Hippocampal formation (tissue), 2 donors: ENCODE measurements at places on chromosomes 7 and 10.

DNA sequence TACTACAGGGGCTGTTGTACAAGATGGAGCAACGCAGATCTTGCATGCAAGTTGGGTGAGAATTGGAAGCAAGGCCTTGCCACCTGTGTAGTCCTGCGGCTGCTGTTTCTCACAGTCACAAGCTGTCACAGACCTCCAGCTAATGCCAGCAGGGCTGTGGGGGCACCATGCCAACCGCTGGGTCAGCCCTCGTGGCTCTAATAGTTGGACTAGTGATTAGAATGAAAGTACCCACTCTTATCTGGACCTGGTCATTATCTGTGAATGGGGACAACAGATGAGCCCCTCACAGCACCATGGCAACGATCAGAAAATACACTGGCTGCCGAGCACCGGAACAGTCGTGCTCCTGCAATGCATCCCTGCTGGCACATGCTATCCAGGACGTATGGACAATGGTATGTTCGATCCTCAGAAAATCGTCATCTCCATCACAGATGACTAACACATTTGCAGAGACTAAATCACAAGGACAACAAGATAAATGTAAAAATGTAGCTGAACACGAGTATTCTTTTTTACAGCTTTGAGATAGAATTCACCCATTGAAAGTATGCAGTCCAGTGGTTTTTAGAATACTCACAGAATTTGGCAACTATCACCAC is 80.4 kb upstream of the CALN1 start:
- no peak for DNase-seq

DNA sequence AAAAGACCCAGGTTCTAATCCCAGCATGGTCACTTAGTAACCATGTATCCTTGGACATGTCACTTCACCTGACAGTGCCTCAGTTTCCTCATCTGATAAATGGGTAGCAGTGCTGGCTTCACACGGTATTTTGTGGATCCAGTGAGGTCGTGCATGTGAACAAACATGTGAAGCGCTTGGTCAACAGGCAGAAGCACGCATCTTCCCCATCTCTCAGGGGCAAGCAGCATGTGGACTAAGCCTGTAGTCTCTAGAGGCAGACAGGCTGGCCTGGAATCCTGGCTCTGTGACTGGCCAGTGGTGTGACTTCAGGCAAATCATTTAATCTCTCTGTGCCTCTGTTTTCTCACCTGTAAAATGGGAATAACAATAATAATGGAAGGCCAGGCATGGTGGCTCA is 115.8 kb downstream of the C10orf105 start:
- DNase-seq, result no peak

- no peak for DNase-seq
These were observed 223.9 kb downstream of the GPR158 start for GRCh38 chr10:25398680-25399079.

DNA sequence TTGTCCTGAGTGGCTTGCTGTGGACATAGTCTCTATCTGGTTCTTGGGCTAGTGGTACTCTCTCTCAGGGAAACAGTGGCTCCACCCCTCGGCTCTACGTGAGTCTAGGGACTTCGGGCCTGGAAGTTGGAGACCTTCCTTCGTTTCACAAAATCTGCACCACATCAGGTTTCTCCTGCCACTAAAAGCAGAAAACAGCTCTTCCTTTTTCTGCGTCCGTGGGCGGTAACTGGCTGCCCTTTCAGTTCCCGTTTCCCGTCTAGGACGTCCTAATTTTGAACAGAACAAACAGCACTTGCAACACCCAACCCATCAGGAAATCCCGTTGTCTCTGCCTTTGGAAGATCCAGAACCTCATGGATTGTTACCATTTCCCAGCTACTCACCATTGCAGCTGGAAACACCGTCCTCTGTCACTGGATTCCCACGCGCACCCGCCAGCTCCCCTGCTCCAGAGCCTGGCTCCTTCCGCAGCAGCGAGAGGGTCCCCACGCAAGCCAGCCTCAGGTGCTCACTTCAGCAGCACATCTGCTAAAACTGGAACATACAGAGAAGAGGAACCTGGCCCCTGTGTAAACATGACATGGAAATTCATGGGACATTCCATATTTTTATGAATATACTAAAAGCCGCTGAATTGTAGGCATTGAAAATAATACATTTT is 311.4 kb upstream of the AKR1E2 start:
- no peak for DNase-seq

DNA sequence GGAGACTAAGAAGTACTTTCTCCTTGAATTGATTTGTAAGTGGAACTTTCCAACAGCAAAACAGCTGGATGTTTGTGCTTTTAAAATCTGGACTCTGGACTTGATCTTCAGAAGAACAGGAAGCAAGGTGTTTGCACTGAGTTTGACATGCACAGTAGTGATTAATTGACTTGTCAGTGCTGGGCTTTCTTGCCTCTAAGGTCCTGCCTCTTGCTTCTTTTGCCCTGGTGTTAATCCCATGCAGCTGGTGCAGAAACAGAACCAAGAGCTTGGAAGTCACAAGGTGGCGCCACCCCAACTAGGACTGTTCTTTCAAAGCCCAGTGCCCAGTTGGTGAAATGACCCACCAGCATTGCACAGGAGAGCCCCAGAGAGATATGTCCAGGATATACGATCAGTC is 66.8 kb upstream of the SEPHS1 start:
- DNase-seq, result no peak

- no peak for DNase-seq
These were observed 108.3 kb downstream of the AHR start for GRCh38 chr7:17406738-17407137.

DNA sequence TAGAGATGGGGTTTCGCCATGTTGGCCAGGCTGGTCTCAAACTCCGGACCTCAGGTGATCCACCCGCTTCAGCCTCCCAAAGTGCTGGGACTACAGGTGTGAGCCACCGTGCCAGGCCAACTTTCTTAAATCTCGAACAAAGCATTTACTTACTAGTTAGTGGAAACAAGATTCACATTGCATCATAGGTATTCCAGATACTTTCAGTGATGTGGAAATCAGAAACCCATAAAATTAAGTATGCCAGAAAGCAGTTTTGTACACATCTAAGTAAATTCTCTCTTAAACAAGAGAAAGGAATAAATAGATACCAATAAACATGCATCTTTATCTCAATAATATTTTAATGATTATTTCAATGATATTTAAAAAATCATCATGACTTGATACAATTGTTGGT is 75.5 kb downstream of the DGKI start:
- DNase-seq, result no peak

DNA sequence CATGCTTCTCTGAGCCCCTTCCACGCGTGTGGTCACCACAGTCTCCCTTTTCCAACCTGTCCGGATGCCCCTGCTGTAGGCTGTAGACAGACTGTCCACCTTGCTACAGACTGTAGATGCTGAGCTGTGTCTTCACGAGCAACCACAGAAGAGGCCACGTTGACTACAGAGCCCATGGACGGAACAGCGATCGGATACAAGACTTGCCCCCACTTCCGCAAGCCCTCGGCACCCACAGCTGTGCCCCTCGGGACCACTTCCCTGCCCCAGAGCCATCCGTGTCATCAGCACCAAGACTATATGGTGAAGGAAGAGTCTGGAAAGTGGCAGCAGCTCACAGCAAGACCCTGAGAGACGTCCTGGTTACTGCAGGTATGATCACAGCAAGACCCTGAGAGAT is 491.4 kb downstream of the DNAJB6 start:
- no peak for DNase-seq

GRCh38 chr10:89203237-89203636 is 3.9 kb downstream of the CH25H start:
- DNase-seq, result no peak

GRCh38 chr10:50216894-50217293 is 34.4 kb downstream of the ASAH2 start:
- peak; percentile 4 for DNase-seq

GRCh38 chr10:61897671-61898434 is 3.6 kb upstream of the ARID5B start:
- peak; percentile 49 for DNase-seq

DNA sequence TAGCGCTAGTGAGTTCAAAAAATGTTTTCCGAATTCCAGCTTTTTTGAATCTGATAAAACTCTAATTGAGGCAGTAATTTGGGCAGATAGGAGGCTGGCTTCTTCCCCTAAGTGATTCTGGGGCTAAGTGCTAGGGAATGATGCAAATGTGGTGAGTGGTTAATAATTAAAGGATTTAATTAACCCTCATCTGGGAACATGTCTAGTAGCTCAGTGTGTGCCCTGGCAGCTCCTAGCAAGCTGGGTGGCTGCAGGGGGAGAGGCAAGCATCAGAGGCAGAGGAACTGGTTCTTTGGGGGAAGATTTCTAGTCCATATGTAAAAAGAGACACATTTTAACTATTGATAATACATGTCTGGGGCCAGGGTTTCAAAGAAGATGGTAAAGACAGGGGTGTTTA is 354.5 kb downstream of the WDR11 start:
- DNase-seq, result no peak

GRCh38 chr10:103784723-103785418 is 70.5 kb downstream of the SH3PXD2A start:
- no peak for DNase-seq

DNA sequence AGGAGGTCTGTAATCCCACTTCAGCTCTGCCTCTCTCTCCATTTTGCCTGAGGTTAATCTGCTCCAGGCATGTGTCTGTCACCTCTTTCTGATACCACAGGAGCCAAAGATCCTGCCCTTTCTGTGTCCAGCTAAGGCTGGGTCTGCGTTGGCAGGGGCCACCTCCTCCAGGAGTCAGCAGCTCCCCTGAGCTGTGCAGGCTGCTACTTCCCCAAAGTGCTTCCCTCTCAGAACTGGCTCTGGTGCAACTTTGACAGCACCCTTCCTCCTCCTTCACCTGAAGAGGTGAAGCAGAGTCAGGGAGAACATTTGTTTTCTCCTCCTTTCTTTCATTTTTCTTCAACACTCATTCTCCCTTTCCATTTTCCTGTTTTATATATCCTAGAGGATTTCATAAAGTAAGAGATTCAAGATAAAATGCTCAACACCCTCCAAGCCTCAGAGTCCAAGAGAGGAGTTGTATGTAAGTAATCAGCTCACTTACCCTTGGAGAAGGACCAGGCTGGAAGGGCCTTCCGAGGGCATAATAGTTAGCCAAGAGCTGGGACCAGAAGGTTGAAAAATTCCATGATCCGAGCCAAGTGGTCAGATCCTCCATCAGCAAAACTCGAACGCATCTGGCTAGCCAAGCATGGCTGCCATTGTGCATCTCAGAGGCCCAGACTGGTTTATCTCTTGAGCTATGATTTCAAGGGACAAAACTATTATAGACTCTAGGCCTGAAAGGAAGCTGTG is 257.3 kb downstream of the PTEN start:
- no peak for DNase-seq
